ENCODE measurements at places on chromosomes 16 and 17.

DNA sequence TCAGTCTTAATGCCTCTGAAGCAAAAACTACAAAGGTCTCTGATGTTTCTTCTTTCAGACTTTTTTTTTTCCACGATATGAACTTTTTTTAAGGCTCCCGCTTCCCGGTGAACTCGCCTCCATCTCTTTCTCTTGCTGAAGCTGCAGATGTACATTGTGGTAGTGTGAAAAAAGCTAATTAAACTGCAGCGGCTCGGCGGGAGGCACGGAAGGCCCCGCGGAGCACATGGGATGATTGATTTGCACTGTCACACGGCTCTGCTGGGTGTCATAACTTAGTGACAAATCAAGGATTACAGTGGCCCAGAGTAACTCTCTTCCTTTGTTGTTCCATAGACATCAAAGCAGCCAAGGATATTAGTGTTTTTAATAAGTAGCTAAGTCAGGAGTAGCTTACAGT is 196.3 kb downstream of the AXIN2 start:
- DNase-seq = no peak

DNA sequence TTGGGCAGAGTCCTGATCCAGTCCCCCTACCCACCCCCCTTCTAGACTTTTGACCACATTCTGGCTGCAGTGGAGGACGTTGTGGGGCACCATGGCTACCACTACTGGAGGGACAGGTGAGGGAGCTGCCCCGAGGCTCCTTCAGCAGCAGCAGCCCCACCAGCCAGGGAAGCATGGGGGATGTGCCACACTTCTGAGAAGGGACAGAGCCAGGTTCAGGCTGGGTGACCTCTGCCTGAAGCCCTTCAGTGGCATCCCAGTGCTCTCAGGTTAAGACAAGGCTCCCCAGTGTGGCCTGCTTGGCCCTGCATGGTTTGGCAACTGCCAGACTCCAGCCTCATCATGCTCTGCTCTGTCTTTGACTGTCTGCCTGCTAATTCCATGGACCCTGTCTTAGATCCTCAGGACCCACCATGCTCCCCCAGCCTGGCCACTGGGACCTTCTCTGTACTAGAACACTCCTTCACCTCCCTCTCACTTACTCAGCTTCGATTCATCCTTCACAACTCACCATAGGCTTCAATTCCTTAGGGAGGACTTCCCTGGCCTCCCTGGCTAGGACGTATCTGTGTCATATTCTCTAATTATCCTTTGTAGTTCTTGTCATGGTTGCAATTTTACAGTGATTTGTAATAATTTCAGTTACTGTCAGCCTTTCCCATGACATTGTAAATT is 8.8 kb downstream of the SLC9A5 start:
- DNase-seq = no peak

- DNase-seq = no peak
Measured at GRCh38 chr17:12603566-12603965, 62.1 kb upstream of the MYOCD start.

GRCh38 chr16:83338138-83338537 is 469.6 kb upstream of the HSBP1 start:
- DNase-seq = no peak

DNA sequence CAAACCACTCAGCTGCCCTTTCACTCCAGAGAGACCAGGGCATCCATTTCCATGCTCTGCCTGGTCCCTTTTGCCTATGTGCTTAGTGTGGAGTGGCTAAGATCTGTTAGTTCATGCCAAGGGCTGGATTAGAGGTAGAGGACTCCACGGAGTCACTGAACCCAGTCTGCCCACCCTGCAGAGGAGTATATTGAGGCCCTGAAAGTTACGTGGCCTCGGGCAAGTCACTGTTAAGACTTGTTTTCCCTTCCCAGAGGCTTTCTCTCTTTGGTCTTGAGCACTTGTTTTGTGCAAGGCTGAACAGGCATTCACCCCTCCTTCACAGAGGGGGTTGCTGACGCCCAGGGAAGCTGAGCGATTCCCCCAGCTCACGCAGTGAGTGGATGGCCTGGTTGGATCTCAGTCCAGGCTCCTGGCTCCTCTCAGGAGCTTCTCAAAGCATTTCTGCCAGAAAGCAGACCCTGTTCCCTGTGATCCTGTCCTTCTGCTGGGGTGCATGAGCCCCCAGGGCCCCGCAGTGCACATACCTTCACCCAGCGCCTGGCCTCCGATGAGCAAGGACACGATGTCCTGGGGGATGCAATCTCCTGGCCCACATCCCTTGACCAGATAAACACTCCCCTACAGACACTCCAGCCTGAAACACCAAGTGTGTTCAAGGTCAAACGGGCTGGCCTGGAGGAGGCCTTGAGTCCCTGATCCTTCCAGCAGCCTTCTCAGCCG is 153.4 kb upstream of the GSE1 start:
- no peak for DNase-seq

DNA sequence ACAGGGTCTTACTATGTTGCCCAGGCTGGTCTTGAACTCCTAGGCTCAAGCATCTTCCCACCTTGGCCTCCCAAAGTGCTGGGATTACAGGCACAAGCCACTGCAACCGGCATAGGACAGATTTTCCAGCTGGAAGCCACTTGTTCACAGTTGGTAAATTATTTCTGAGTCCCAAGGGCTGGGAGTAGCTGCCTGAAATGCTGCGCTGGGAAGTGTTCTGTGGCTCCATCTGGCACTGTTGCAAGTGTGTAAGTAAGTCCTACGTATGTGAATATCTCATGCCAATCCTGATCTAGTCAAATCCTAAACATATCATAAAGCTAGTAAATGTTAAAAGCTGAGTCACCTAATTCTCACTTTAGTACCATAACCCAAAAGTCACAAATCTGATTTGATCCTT is 48.1 kb downstream of the YWHAE start:
- DNase-seq = no peak

DNA sequence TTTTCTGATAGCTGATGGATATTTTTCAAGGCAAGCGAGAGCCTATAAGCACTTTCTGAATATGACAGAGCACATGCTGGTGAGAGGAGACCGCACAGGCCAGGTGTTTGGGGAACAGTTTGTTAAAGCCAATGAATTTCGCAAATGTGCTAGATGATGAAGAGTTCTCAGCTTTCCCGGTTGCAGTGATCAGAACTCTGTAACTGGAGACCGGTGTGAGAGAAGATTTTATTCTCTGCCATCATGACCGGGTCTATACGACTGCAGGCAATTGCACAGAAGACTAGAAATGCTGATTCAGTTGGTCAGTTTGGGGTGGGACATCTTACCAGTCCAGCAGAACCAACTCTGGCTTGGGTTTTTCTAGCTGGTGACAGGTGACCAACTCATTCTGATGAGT is 25.4 kb downstream of the SMTNL2 start:
- no peak for DNase-seq

DNA sequence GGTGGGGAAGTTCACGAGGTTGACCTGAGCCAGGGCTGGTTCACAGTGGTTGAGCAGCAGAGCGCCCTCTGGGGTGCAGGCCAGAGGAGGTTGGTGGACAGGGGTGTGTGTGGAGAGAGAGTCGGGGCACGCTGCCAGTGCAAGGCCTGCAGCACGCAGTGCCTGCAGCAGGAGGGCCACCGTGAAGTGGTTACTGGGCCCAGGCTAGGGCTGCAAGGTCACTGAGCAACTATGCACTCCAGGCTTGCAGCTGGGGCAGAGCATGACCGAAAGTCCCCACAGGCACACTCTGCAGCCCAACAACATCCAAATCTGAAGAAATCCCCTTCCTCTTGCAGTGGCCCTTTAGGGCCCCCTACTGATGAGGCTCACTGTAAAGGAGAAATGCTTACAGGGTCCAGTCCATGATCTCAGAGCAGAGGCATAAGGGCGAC is 89.1 kb upstream of the NOL11 start:
- peak; percentile 16 for DNase-seq

- DNase-seq = no peak
Measured at GRCh38 chr17:78558181-78558850, 18.9 kb downstream of the DNAH17 start.

DNA sequence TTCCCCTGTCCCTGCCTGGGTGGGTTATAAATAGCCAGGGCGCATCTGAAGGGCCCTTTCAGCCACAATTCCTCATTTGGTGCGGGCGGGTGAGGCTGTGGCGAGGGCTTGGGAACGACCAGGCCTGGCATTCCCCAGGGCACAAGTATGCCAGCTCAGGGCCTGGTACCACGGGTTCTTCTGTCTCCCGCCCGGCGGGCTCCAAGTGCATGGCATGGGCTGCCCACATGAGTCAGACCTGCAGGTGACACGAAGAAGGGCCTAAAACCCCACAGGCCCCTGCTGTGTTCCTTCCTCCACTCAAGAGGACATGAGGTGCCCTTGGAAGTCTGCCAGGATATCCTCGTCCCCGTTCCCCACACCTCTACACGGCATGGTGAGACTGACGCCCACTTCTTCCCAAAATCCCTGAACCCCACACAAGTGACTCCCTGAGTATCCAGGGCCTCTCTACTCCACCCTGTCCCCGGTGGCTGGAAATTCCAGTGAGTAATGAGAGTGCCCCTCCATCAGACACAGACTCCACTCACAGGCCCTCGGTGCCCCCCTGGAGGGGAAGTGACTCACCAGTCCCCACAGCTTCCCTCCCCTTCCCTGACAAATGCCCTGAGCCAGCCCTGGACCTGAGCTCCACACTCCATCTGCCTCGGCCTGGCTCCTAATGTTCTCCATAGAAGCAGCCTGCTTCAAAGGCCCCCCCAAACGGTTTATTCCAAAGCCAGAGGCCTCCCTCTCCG is 68.8 kb downstream of the ABR start:
- no peak for DNase-seq

- DNase-seq = no peak
Measured at GRCh38 chr17:67328026-67328425, 38.4 kb downstream of the PSMD12 start.

- DNase-seq = peak; percentile 46
Measured at GRCh38 chr16:57092786-57093411, 516 bp downstream of the CPNE2 start.

DNA sequence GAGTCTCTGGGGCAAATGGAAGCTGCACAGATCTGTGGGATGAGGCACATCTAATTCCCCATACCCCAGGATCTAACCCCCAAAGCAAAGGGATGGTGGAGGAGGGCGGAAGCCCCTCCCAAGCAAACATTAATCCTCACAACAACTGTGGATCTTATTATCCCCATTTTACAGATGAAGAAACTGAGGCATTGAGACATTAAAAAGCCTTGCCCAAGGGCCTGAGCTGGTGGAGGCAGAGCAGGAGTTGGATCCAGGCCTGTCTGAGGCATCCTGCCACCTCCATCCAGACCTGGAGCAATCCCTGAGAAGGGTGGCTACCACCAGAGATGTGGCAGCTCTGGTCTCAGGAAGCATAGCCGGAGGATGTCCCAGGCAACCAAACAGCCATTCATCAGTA is 17.7 kb upstream of the CBFB start:
- DNase-seq = no peak

GRCh38 chr17:79131701-79132100 is 57.1 kb downstream of the ENGASE start:
- no peak for DNase-seq

- no peak for DNase-seq
Measured at GRCh38 chr17:49741009-49741691, 22.8 kb downstream of the FAM117A start.

DNA sequence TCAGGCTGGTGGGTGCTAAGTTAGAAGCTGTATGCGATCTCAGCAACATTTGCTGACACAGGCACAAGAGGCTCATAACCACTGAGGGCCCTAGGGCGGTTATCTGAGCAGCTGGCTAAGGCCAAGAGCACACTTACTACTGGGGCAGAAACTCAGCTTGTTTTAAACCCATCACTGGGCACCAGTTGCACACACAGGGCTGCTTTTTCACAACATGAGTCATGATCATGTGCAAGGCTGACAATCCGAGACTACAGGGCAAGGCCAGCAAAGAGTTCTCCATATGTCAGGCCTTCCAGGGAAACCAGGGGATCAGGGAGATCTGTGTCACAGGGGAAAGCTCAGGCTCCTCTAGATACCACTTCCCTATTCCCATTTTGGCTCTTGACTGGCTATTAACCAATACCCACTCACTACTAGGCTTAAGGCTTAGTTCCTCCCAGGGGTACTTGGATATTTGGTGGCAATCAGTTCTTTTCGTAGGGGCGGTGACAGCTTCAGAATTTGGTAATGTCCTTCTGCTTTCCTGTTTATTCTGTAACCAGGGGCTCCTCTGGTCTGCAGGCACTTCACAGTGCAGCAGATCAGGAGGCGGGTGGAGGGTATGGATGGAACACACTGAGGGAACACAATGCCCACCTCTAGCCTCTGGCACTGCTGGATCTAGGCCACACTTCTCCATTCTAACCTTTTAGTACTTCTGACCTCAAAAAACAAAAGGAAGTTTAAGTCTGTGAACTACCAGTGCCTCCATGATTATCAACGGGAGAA is 44.9 kb upstream of the ERN1 start:
- DNase-seq = peak; percentile 34

- DNase-seq = no peak
Measured at GRCh38 chr16:11302977-11303376, 21.8 kb upstream of the PRM1 start.

DNA sequence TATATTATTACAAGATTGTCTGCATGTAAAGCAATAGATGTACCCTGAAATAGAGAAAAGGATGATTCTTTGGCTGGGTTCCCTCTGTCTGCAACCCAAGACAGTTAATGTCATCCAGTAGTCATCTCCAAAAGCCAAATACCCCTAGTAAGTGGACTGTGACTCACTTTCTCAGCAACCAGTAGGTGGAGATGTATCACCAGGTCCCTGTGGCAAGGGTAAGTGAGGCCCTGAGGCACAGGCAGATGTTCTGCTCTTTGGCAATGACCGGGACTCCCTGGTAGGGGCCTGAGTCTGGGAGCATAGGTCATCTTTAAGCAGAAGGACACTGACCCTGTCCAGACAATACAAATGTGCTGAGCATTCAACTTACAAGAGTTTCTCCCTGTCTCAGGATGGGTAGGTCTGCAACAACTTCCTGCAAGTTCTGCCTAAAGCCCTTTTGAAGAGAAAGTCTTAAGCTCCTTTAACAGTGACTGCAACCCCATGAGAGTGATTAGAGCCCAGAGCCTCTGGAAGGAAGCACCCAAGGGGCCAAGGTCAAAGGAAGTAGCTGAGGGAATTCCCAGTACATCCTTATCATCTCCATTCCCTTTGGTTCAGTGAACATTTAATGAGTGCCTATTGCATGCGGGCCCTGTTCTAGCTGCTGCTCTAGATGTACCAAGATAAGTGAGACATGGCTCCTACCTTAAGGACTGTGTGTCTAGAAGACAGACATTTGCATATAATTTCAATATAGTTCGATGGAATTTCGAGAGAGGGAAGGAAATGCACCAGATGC is 31.9 kb downstream of the PMP22 start:
- DNase-seq = peak; percentile 23

- DNase-seq = no peak
Measured at GRCh38 chr17:37239690-37240334, 136.0 kb upstream of the C17orf78 start.

GRCh38 chr17:81241648-81242420 is 2.7 kb downstream of the NDUFAF8 start:
- peak; percentile 56 for DNase-seq
